Islet precursor cell (in vitro differentiated cells): ENCODE measurements at places on chromosomes 12 and 14.

GRCh38 chr14:71931492-71932228 lies 569 bp upstream of the RGS6 start:
- no peak for DNase-seq

DNA sequence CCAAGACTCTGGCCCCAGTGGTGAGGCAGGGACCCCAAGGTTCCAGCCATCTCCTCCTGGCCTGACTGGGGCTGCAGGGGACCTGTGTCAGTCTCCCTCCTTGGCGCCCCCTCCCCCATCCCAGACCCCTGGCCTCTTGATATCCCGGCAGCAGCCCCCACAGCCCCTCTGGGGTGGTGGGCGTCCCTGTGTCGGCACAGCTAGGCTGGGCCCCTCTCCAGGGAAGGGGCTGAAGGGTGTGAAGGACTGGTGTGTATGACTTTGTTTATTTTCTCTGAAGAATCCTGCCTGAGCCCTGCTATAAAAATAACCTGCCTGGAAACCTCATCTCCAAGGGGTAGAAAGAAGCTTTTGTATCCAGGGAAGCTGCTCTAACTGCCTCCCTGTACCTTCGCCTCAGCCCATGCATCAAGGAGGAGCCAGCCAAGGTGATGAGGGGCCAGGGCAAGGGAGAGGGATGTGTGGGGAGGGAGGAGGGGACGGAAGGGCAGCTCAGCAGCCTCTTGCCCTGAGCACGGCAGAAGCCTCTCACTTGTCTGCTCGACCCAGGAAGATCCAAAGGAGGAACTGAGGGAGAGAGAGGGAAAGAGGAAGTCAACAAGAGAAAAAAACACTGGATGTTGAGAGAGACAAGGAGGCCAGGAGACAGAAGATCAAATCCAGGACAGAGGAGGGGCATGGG lies 25.4 kb upstream of the COL2A1 start:
- peak; percentile 78 for DNase-seq

GRCh38 chr12:101521136-101521535 lies 46.0 kb downstream of the SPIC start:
- DNase-seq, result no peak

GRCh38 chr12:110705309-110705708 lies 16.4 kb upstream of the HVCN1 start:
- DNase-seq, result no peak

DNA sequence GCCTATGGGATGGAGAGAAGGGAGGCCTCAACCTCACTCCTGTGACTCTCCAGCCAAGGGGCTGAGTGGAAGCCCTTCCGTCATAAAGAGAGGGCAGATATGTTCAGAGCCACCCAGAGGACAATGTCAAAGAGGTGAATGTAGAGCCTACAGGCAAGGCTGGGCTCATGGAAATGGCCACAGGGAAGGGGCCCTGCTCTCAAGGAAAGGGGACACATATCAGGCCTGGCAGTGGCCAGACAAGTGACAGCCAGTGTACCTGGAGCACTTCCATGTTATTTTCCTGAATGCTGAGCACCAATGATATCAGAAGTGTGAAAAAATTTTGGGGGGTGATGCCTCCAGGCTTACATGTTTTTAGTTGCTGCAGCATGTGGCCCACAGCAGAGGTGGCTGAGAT lies 36.6 kb upstream of the DDX11 start:
- no peak for DNase-seq

DNA sequence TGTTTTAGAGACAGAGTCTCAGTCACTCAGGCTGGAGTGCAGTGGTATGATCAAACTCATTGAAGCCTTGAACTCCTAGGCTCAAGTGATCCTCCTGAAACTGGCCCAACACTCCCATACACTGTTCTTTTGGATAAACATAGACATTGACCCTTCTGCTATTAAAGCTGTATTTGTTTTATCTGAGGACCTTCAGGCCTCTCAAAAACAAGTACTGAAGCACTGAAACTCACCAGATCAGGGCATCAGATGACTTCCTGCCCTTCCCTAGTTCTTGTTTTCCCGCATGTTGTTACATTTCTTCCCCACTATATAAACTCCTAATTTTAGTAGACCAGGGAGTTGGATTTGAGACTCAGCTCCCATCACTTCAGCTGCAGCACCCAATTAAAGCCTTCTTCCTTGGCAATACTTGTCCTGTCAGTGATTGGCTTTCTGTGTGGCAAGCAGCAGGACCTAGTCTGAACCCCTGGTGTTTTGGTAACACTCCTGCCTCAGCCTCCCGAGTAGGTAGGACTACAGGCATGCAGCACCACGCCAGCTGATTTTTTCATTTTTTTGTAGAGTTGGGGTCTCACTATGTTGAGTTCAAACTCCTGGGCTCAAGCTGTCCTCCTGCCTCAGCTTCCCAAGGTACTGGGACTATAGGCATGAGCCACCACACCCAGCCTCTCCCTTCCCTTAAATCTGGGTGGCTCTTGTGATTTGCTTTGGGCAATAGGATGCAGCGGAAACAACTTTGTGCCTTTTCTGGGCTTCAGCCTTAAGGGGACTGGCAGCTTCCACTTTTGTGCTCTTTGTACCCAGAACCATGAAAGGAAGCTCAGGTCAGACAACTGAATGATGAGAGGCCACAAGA lies 12.5 kb upstream of the IFT81 start:
- no peak for DNase-seq

DNA sequence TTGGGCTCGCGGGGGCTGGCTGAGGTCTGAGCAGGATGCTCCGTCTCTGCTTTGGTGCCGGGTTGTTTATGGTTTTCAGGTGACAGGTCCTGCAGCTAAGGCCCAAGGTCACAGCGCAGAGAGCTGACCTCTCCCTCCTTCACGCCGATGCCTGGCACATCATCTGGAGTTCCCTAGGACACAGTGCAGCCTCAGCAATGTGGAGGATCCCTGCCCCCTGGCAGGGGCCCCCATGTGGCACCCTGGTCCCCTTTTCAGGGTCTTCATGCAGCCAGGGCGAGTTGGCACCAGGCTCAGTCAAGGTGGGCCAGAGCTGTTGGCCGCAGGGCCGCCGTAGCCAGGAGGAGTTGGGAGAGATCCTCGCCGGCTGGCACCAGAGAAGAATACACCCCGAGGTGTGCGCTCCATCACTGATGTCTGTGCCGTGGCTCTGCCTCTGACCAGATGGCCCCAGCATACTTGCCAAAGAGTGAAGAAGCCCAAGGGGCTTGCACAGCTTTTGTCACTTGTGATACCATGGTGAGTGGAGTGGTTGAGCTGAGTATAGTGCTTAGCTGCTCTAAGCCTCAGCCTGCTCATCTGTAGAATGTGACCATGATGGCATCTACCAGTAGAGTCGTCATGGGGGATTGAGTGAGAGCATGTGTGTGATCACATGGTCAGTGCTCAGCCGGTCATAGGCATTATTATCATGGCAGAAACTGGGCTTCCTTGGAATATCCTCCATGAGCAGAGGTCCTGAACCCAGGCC lies 11.0 kb downstream of the TPCN1 start:
- no peak for DNase-seq

GRCh38 chr12:96233939-96234461 lies 39.8 kb downstream of the ELK3 start:
- DNase-seq, result no peak

GRCh38 chr12:109706747-109707469 lies 6.7 kb upstream of the FAM222A start:
- peak; percentile 56 for DNase-seq

DNA sequence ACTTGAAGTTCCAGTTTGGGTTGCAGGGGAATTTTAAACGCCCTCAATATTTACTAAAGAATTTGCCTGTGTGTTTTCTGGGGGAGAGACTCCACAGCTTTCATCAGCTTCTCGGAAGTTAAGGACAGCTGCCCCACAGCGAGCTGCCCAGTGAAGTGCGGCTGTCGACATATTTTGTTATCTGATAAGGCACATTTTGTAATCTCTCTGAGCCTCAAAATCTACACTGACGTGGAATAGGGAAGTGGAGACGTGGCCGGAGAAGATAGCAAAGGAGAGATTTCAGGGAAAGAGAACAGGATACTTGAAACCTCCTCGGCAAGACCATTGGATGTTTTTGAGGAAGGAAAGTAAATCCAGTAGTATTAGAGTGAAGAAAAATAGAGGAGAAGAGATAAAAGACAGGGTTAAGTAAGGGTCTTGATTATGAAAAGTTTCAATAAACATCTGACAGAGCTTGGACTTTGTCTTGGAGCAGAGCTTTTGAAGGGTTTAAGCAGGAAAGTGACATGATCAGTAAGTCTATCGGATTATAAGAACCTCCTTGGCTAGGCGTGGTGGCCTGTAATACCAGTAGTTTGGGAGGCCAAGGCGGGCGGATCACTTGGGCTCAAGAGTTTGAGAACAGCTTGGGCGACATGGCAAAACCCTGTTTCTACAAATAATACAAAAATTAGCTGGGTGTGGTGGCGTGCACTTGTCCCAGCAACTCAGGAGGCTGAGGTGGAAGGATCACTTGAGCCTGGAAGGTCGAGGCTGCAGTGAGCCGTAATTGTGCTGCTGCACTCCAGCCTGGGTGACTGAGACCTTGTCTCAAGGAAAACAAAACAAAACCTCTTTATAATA lies 1.1 kb downstream of the POLR3B start:
- no peak for DNase-seq

DNA sequence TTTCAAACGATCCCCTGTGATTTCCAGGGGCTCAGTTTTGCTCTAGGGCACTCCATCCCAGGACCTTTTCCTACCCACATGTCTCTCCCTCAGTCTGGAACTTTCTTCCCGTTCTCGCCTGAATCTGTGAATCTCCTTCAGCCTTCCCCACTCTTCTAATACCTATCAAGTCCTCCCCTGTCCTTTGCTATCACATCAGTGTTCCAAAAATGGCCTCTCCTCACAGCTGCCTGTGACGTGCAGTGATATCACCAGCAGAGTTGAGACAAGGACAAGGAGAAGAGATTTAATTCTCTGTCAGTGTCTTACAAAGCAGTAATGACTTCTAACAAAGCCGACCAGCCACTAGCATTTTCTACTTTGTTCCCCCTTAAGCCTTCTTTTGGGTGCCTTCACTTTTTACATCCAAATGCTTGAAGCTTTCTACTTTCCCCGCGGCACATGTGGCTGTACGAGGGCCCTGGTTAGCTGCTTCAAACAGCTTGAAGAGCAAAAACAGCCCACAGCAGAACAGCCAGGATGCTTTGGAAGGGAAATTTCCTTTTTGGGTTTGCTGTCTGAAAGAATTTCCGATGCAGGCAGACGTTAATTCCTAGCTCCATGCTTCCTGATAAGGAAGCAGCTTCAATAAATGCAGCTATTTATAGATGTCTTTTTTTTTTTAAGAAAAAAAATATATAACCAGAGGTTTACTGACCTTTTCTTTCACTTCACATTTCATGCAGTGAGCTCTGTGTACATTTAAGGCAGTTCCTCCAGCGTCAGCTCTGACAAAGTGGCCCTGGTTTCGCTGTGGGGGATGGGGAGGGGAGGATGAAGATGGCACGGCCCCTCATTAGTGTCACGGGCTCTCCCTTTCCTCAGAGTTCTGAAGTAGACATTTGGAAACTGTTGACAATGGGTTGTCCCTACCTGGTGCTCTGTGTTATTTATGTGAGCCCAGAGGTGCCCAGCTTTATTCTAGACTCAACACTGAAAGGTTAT lies 109.3 kb downstream of the ETV6 start:
- DNase-seq, result no peak

- DNase-seq, result no peak
These were observed 12.4 kb downstream of the ETFRF1 start for GRCh38 chr12:25207411-25207810.

DNA sequence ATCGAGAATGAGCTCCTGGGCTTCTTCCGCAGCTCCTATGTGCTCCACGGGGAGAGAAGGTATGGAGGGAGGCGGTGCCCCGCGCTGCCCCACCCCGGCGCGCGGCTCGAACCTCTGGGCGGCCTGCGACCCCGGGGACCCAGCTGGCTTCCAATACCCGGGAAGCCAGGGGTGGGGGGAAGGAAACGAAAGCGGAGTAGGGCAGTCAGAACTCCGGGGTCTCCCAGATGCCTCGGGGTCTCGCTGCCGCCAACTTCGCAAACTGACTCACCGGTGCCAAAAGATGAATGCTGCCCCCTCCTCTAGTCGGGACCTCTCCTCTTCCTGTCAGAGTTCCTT lies 1.3 kb downstream of the TRHDE start:
- no peak for DNase-seq

GRCh38 chr14:102659797-102660196 lies 67.3 kb downstream of the RCOR1 start:
- no peak for DNase-seq

GRCh38 chr14:57883061-57883460 lies 17.2 kb upstream of the SLC35F4 start:
- no peak for DNase-seq

GRCh38 chr14:21476523-21476924 lies 235 bp downstream of the RAB2B start:
- DNase-seq, result no peak

GRCh38 chr14:52640137-52640536 lies 55.2 kb downstream of the ERO1A start:
- DNase-seq, result no peak

- DNase-seq, result no peak
These were observed 115.9 kb upstream of the PELI2 start for GRCh38 chr14:56002342-56002741.

DNA sequence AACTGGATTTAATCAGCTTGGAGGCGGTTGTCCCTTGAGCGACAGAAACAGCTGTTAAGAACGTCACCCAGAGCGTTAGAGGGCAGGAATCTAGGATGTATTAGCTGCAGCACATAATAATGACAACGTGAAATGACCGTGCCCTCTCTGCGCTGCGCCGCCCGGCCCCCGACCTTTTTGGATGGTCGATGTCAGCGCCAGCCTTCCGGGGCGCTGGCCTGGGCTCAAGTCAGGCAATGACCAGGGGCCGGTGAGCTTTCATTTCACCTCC lies 427 bp upstream of the TMEM120B start:
- peak; percentile 68 for DNase-seq

GRCh38 chr14:45486599-45486998 lies 233.6 kb upstream of the MIS18BP1 start:
- no peak for DNase-seq

- DNase-seq, result no peak
These were observed 285.8 kb upstream of the G2E3 start for GRCh38 chr14:30272848-30273832.

- peak; percentile 84 for DNase-seq
These were observed 3.2 kb downstream of the MGST1 start for GRCh38 chr12:16350682-16351081.

GRCh38 chr12:14256121-14256520 lies 109.4 kb upstream of the ATF7IP start:
- DNase-seq, result no peak

DNA sequence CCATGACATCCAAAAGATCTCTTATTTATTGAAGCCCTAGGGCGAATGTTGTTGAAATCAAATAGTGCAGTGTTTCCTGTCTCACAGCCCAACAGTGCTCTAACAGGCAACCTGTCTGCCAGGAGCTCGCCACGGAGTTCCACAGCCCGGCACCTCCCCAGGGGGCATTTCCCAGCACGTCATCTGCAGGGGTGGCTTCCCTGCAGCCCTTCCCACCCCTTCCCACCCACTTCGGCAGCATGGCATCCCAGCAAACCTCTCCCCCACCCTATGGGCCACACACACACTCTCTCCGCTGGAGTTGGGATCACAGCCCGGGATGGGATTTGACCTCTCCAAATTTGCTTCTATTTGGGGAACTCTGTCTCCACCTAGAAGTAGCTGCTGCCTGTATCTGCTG lies 62.7 kb upstream of the C14orf180 start:
- DNase-seq, result no peak
